ENCODE measurements at places on chromosomes 11 and 22.

GRCh38 chr11:28636566-28636965 is 528.4 kb downstream of the METTL15 start:
- H3K36me3 ChIP-seq, result no peaks in the 10 kb centered on the region
- H3K27me3 ChIP-seq, result no peaks in the 10 kb centered on the region
- no peak overlapping the region for H3K4me3 ChIP-seq
- no peak overlapping the region for H3K27ac ChIP-seq
- DNase-seq, result no peak

DNA sequence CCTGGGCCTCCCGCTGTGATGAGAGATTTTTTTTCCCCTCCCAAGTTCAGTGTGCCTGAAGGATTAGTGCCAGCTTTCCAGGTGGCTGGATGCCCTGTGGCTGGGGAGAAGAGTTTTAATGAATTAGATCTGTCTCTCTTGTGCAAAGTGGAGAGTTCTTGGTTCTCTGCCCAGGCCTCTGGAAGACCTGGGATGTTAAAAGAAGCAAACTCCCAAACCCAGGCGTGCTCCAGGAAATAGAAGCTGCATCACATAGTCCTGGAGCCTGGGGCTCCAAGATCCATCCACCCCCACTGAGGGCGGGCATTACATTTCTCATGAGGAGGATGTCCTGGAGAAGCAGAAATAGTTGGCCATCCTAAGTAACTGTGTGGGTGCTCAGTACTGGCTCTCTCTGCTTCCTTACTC is 30.6 kb downstream of the SDHAF2 start:
- no peaks in the 10 kb centered on the region for H3K4me1 ChIP-seq
- DNase-seq, result no peak
- no peaks in the 10 kb centered on the region for H3K27me3 ChIP-seq
- H3K4me3 ChIP-seq, result no peak overlapping the region

DNA sequence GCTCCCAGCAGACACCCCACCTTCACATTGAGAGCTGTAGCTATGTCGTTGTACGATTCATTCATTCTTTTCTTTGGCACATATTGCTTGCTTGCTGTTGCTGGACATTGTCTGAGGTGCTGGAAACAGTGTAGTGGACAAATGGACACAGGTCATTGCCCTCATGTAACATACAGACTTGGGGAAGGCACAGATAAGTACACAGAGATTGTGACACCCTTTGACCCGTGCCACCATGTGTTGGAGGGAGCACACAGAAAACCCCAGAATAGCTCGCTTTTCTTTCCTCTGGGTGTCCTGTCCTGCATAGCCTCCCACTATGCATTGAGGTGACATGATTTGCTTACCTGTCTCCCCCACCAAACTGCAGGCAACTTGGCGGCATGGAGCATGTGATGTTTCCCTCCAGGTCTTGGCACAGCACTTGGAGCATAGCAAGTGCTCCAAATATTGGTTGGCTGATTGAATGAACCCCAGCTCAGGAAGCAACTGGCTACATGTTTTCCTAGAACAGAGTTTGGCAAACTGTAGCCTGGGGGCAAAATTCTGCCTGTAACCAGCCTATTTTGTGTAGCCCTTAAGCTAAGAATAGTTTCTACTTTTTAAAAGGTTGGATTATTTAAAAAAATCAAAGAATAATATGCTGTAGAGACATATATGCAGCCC is 30.9 kb upstream of the NECTIN1 start:
- H3K4me1 ChIP-seq, result no peaks in the 10 kb centered on the region
- no peaks in the 10 kb centered on the region for H3K27me3 ChIP-seq
- no peak overlapping the region for H3K27ac ChIP-seq
- H3K4me3 ChIP-seq, result no peak overlapping the region

DNA sequence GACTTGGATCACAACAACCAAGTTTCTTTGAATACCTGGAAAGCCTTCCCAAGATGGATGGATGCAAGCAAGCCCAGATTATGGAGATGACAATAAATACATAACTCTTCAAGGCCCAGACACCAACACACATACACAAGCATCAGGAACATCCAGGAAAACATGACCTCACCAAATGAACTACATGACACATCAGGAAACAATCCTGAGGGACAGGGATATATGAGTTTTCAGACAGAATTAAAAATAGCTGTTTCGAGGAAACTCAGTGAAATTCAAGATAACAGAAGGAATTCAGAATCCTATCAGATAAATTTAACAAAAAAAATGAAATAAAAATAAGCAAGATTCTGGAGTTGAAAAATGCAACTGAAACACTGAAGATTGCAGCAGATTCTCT is 659.4 kb downstream of the METTL15 start:
- H3K36me3 ChIP-seq, result peaks cover 24% of the 10 kb centered on the region
- H3K27me3 ChIP-seq, result no peaks in the 10 kb centered on the region
- no peak overlapping the region for H3K27ac ChIP-seq
- no peaks in the 10 kb centered on the region for H3K4me1 ChIP-seq

DNA sequence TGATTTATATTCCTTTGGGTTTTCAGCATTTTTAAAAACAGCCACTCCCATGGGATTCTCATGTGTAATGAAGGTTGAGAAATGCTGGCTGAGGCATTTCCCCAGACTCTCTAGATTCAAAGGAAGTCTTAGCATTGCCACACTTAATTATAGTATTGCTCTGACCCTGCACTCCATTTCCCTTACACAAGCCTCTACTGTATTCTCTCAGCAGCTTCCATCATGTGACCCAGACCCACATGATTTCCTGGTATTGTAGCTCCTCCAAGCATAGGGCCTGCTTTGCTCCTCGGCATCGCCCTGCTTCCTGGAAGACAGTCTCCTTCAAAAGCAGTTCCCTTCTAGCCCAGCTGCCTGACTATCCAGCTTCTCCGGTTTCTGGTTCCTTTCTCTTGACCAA is 261.5 kb downstream of the LARGE1 start:
- H3K36me3 ChIP-seq, result peaks cover 9% of the 10 kb centered on the region
- H3K27me3 ChIP-seq, result no peaks in the 10 kb centered on the region
- H3K27ac ChIP-seq, result no peak overlapping the region
- H3K4me3 ChIP-seq, result no peak overlapping the region

DNA sequence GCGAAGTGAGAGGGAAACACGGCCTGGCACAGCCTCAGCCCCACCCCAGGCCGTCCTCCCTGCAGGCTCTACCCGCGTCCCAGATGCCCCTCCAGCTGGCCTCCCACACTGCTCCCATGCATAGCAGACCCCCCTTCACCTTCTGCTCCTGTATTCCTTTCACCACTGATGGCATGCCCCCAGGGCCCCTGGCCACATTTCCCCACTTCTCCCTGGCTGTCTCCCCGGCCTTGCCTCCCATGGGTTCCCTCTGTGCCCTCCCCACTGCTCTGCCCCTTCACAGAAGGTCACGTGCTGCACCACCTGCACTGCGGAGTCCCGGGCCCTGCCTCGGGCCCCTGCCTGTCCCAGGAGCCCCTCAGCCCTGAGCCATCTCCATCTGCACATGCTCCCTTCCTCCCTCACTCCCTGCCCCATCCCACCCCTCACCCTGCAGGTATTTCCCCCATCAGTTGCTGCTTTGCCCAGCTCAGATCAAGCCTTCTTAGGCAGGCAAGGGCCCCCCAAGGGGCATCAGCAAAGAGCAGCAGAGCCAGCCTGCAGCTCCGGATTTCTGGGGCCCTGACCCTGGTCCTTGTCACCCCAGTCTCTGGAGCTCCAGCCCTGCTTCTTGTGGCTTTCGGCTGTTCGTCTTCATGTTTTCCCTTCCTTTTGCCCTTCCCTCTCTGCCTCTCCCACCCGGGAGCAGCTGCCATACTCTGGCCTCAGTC is 46.4 kb downstream of the GAB4 start:
- no peak overlapping the region for H3K4me3 ChIP-seq
- no peak overlapping the region for H3K27ac ChIP-seq
- no peak for DNase-seq
- H3K4me1 ChIP-seq, result no peaks in the 10 kb centered on the region

- no peaks in the 10 kb centered on the region for H3K27me3 ChIP-seq
- no peak for DNase-seq
- H3K4me1 ChIP-seq, result peaks cover 6% of the 10 kb centered on the region
- no peak overlapping the region for H3K27ac ChIP-seq
- no peak overlapping the region for H3K4me3 ChIP-seq
These were observed 12.8 kb upstream of the CABP7 start for GRCh38 chr22:29707010-29707409.

GRCh38 chr11:118009864-118010737 is 23.9 kb downstream of the IL10RA start:
- DNase-seq, result no peak
- no peaks in the 10 kb centered on the region for H3K36me3 ChIP-seq
- H3K27me3 ChIP-seq, result peaks cover 2% of the 10 kb centered on the region
- H3K27ac ChIP-seq, result no peak overlapping the region
- H3K4me1 ChIP-seq, result no peaks in the 10 kb centered on the region
- no peak overlapping the region for H3K4me3 ChIP-seq

DNA sequence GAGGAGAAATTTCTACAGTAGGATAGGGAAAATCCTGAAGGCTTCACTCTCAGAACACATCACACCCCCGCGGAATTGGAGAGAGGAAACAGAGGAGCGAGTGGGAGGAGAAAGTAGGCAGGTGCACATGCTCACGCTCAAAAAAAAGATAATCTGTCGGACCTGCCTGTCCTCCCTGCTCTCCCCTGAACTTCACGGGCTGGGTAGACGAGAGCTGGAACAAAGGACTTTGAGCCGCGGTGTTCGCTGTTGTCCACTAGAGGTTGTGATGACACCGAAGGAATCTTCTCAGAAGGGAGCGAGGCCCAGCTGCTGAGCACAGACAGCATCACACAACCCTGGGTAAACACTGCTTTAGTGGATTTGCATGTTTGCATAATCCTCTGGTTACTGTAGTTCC is 5.0 kb downstream of the SEZ6L start:
- DNase-seq, result peak; percentile 79
- no peak overlapping the region for H3K27ac ChIP-seq
- peaks cover 13% of the 10 kb centered on the region for H3K27me3 ChIP-seq

DNA sequence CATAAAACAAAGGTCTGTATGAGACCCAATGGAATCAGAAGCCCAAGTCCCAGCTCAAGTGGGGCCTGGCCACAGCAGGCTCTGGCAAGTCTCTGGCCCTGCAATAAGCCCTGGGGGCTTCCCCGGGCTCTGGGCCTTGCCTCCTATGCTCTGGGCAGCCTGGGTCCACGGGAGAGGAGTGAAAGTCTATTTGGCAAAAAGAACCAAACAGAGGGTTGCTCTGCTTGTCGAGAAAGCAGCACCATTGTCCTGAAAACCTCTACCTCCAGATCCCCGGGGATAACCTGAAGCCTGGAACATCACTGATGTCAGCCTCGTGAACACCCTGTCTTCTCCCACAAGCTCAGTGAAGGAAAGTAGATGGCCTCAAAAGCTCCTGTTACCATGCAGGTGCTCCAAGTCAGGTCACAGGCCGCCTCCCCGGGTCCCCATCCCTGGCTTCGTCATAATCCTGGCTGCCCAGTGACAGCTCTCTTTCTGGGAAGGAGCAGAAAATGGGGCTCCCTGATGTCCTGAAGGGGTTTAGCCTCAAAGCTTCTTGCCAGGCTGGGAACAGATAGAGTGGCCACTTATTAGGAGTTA is 46.1 kb upstream of the ETS1 start:
- H3K4me3 ChIP-seq, result no peak overlapping the region
- DNase-seq, result no peak
- no peak overlapping the region for H3K27ac ChIP-seq
- no peaks in the 10 kb centered on the region for H3K27me3 ChIP-seq
- no peaks in the 10 kb centered on the region for H3K4me1 ChIP-seq

- DNase-seq, result no peak
- no peak overlapping the region for H3K4me3 ChIP-seq
- no peaks in the 10 kb centered on the region for H3K36me3 ChIP-seq
- no peaks in the 10 kb centered on the region for H3K4me1 ChIP-seq
- H3K27ac ChIP-seq, result no peak overlapping the region
- H3K27me3 ChIP-seq, result no peaks in the 10 kb centered on the region
These were observed 102.4 kb downstream of the ME3 start for GRCh38 chr11:86570020-86570419.

- H3K4me1 ChIP-seq, result 0 out of 2 replicates have a peak, but pooled peaks cover 4% of the 10 kb centered on the region
- H3K4me3 ChIP-seq, result no peak overlapping the region
- H3K27ac ChIP-seq, result no peak overlapping the region
These were observed 160.9 kb downstream of the ADAMTS15 start for GRCh38 chr11:130609121-130610035.

- H3K4me3 ChIP-seq, result no peak overlapping the region
- no peaks in the 10 kb centered on the region for H3K4me1 ChIP-seq
- DNase-seq, result no peak
- no peaks in the 10 kb centered on the region for H3K36me3 ChIP-seq
These were observed 136.2 kb downstream of the OSBP2 start for GRCh38 chr22:30830907-30831306.

DNA sequence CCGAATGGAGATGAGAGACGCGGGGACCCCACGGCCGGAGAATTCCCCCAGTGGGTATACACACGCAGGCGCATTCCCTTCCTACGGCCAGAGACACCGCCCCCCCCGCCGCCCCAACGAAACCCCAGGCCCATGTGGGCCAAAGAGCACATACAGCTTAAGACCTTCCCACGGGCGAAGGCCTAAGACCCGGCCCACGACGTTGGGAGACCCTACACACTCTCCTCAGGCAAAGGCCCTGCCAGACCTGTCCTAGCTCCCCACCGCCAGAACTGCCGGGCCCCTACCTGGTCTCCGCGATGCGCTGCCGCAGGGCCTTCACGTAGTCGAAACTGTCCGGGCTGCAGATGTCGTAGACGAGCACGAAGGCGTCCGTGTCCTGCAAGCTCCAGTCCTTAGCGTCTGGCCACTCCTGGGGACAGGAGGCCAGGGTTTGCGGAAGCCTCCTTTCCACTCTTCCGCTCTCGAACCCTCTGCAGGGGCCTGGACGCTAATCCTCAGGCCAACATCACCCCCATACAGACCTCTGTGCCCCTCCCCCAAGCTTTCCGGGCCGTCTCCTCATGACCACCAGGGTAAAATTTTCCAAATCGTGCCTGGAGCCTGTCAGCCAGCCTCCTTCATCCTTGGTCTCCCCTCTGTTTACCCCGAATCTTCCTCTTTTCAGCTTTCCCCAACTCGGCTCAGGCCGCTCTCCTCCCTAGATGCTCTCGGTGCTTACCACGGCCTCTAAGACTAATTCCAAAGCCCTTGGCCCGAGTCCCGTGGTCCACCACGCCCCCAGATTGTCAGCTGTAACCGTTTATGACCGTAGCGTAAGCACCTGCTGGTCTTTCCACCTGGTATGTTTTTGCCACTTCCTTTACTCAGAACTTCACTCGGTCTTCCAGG is 1.7 kb downstream of the RASL10A start:
- peaks cover 33% of the 10 kb centered on the region for H3K27me3 ChIP-seq
- no peak overlapping the region for H3K27ac ChIP-seq
- peaks cover 2% of the 10 kb centered on the region for H3K36me3 ChIP-seq
- peak overlapping the region; percentile 56 for H3K4me3 ChIP-seq
- no peaks in the 10 kb centered on the region for H3K4me1 ChIP-seq
- no peak for DNase-seq

- H3K27me3 ChIP-seq, result no peaks in the 10 kb centered on the region
- no peak overlapping the region for H3K27ac ChIP-seq
These were observed 63.9 kb downstream of the JAM3 start for GRCh38 chr11:134132808-134133207.

GRCh38 chr11:77267962-77268361 is 33.5 kb downstream of the GDPD4 start:
- H3K36me3 ChIP-seq, result no peaks in the 10 kb centered on the region
- no peak for DNase-seq
- H3K27me3 ChIP-seq, result no peaks in the 10 kb centered on the region
- no peak overlapping the region for H3K27ac ChIP-seq

Data from H9 (cell line).